ENCODE measurements at places on chromosomes 7 and 10.

- no peak for DNase-seq
Measured at GRCh38 chr10:90798482-90798881, 59.4 kb downstream of the HTR7 start.

DNA sequence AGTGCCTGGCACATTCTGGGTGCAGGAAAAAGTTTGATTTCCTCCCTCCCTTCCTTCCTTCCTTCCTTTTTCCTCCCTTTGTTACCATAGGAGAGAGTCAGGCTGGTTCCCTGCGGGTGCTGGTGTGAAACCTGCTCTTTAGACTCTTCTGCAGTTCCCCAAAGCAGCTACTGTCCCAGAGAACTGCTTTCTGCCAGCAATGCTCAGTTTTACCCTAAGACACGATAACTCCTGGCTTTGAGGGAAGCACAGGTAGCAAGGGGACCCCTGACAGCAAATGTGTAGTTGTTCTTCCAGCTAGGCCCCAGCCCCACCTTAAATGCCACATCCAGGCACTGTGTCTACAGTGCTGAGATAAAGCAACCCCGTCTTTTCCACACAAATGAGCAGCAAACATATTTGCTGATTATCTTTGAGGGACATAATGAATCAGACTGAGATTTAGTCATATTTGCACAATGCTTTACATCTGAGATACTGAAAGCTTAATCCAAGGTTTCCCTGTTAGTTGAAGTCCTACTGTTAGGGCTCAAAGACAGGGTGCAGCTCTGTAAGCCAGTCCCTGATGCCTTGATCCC is 55.5 kb downstream of the MET start:
- DNase-seq, result no peak

DNA sequence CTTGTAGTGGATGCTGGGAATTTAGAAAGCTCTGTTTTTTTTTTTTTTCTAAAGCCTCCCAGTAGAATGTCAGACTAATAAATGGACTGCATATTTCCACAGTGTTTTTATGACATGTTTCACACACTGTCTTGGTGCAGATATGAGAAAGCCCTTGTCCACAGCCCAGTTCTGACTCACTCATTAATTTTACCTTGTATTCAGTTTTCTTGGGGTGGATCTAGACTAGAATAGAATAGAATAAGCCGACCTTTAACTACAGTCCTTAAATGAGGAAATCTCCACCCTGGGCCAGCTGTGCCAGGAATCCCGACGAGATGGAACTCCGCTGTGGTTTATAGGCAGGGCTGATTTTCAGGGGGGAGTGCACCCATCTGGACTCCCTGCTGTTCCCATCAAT is 274.7 kb downstream of the NRG3 start:
- DNase-seq, result no peak

DNA sequence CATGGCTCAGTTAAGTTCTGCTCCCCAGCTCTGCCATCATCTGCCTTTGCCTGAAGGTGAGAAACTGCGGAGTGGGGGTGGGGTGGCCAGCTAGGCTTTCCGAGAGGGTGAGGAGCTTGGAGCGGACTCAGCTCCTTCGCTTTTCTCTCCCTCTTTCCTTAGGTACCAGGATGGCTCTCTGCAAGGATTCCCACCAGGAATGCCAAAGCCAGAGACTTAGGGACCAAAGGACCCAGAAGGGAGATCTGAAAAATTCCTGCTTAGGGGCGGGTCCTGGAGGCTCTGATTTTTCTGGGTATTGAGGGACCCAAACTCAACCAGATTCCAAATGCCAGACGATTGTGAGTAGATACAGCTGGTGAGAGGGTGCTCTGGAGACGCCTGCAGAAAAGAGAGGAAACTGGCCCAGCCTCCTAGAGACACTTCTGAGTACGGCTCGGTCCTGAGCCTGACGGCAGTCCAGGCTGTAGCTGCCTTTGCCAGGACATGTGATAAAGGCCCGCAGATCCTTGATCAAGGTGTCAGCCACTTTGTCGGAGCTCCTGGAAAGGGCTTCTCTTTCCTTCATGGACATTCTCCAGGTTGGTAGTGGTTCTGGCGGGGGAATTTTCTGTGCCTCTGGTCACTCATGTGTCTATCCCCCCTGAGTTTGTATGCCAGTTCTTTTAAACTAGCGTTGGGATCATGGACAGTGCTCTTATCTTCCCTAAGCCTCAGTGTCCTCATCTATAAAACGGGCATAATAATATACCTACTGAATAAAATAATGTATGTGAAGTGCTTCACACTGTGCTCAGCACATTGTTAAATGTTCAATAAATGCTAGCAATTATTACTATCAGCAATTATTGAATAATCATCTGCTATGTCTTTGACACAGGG is 42.5 kb upstream of the BTRC start:
- DNase-seq, result no peak

- DNase-seq, result no peak
Measured at GRCh38 chr7:99006739-99007424, 128.6 kb downstream of the TRRAP start.

GRCh38 chr10:74079936-74080590 is 70.6 kb downstream of the AP3M1 start:
- DNase-seq, result no peak

GRCh38 chr7:91263384-91264045 is 718 bp upstream of the FZD1 start:
- no peak for DNase-seq

GRCh38 chr7:77859343-77859742 is 60.8 kb downstream of the PHTF2 start:
- DNase-seq, result no peak

- DNase-seq, result no peak
Measured at GRCh38 chr7:126801733-126802132, 451.0 kb downstream of the GRM8 start.

GRCh38 chr7:2687338-2687869 is 598 bp upstream of the AMZ1 start:
- no peak for DNase-seq

GRCh38 chr7:116828281-116828680 is 34.1 kb upstream of the CAPZA2 start:
- no peak for DNase-seq

- no peak for DNase-seq
Measured at GRCh38 chr10:123359539-123359938, 205.3 kb downstream of the BUB3 start.

DNA sequence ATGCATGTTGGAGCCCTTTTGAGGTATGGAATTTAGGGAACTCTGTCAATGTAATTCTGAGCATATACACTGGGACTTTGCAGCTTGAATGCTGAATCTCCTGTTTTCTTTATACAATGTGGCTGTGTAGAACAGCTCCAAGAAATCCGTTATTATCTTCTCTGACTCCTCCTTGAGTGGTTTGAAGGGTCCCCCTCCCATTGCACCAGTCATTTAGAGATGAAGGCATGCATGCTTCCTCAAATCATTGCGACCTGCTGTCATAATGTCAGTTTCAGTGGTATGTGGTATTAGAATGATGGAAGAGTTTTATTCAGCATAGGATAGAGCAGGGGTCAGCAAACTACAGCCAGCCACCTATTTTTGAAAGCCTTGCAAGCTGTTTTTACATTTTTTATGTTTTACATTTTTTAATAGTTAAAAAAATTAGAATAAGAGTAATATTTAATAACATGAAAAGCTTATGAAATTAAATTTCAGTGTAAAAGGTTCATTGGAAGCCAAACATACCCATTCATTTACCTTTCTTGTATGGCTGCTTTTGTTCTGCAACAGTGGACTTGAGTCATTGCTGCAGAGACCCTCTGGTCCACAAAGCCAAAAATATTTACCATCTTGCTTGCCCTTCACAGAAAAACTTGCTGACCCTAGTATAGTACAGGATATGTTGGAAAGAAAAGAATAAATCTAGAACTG is 8.1 kb downstream of the STK17A start:
- no peak for DNase-seq

DNA sequence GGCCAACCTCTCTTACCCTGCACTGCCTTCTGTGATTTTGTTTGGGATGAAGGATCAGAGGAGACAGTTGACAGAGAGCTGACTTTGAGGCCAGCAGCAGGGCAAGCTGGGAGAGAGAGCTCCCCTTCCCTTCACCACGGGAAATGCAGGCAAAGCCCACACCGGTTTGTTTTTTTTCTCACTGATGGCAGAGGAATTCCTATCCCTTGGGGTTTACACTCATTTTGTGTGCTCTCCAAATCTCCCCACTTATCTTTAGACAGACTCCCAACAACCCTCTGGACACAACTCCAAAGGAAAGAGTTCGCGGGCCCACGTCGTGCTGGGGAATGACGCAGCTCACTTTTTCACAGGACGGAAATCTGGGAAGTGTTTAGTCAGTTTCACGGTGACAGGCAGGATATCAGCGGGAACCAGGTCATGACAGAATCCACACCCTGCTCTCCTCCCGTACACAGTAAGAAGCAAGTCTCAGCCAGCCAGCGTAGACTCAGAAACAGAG is 68.3 kb upstream of the FAM171A1 start:
- no peak for DNase-seq

DNA sequence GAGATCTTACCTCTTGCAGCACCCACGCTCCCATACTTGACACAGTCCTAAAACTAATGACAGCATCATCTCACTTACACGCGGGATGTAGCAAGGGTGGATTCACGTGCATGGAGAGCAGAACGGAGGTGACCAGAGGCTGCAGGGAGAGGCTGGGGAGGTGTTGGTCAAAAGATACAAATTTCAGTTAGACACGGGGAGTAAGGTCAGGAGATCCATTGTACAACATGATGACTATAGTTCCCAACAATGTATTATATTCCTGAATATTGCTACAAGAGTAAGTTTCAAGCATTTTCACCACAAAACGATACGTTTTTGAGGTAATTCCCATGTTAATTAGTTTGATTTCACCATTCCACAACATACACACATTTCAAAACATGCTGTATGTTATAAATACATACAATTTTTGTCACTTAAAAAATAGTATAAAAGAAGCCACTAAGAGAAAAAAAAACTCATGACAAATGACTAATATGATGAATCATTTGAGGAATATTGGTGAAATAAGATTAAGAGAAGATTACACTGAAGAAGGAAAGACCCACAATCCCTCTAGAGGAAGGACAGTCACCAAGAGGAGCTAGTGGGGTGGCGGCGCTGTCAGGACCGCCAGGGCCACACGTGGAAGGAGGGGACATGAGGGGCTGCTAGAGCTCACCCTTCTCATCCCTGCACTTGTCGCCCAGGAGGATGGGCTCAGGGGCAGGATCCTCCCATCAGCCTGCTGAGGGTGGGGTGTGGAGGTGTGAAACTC is 49.4 kb upstream of the EGFR start:
- DNase-seq, result no peak

- DNase-seq, result no peak
Measured at GRCh38 chr10:87767253-87767652, 50.8 kb downstream of the ATAD1 start.

- DNase-seq, result no peak
Measured at GRCh38 chr7:140285938-140286337, 109.2 kb upstream of the KDM7A start.

DNA sequence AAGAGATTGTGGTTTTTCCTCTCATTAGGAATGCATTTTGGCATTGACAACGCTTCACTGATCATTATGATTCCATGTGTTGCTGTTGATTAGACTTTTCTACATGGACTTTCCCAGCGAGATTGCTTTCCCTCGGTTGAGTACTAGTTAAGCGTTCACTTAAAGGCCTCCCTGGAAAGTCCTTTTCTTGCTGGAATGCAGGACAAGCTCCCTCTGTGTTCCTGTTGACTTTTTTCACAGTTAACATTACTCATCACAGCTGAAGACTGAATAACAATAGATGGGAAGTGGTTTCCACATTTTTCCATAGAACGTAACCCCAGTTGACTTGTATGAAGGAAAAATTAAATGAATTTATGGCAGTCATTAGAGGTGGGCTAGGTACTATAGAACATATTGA is 2.6 kb upstream of the CAV1 start:
- DNase-seq, result no peak

All from caudate nucleus (tissue), 63 donors.